ENCODE measurements at places on chromosomes 12 and 14. TPM values are rescaled to one million over a fixed set of nuclear protein-coding genes. Genes with fewer than 3 reads are reported as not detected.

GRCh38 chr12:71948390-71948789, 9.7 kb downstream of the TPH2 start:
- no peaks in the 10 kb centered on the region for H3K4me1 ChIP-seq
- H3K36me3 ChIP-seq = no peaks in the 10 kb centered on the region
- no peak overlapping the region for H3K27ac ChIP-seq
- no peak for DNase-seq
- H3K4me3 ChIP-seq = no peak overlapping the region

DNA sequence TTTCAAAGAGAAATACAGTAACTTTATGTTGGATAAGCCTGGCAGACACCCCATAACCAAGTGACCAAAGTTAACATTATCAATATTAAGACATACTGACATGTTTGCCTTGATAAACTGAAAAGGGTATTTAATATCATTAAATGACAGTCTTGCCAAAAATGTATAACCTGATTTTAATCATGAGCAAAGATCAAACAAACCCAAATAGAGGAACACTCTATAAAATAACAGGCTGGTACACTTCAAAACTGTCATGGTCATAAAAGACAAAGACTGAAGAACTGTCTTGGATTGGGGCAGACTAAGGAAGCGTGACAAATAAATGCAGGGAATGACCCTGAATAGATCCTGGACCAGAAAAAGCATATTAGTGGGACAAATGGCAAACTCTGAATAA, 64.0 kb downstream of the AKAP6 start:
- peaks cover 5% of the 10 kb centered on the region for H3K4me1 ChIP-seq
- H3K36me3 ChIP-seq = no peaks in the 10 kb centered on the region
- peaks cover 2% of the 10 kb centered on the region for H3K27me3 ChIP-seq
- no peak overlapping the region for H3K27ac ChIP-seq
- no peak for DNase-seq

KRT71 gene
- not detected for total RNA-seq

- peaks cover 36% of the 10 kb centered on the region for H3K4me1 ChIP-seq
- peaks cover 20% of the 10 kb centered on the region for H3K36me3 ChIP-seq
- H3K27me3 ChIP-seq = no peaks in the 10 kb centered on the region
- H3K27ac ChIP-seq = peak overlapping the region; percentile 86
- H3K4me3 ChIP-seq = peak overlapping the region; percentile 82
These were observed 418 bp upstream of the MYG1 start for GRCh38 chr12:53299101-53299453.

DNA sequence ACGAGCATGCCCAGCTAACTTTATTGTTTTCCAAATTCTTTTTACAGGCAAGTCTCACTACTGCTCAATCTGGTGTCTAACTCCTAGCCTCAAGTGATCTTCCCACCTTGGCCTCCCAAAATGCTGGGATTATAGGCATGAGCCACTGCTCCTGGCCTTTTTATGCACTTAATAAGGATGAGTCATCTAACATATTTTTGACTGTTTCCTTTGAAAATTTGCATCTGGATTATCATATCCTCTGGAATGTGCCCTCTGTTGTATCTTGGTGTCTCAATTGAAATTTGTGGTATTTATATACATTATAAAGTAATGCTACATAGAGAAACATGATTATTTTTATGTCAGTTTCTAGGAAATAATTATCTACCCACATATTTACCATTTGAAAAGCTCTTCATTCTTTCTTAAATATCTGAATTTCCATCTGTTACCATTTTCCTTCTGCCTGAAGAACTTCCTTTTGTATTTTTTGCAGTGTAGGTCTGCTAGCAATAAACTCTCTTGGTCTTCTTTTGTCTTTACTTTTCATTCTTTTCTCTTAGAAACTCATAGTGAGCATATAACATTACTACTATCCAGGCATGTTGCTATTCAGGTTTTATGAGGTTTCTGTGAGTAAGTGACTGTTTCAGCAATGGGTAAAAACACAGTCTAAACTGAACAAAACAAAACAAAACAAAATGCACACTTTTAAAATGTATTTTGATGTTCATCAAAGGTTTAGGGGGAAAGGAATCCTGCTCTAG, 52.8 kb upstream of the CNOT2 start:
- H3K4me1 ChIP-seq = no peaks in the 10 kb centered on the region
- DNase-seq = peak; percentile 22
- no peak overlapping the region for H3K27ac ChIP-seq
- no peaks in the 10 kb centered on the region for H3K36me3 ChIP-seq
- H3K27me3 ChIP-seq = no peaks in the 10 kb centered on the region
- no peak overlapping the region for H3K4me3 ChIP-seq

WSCD2 gene
- total RNA-seq = 0.10 TPM

GRCh38 chr12:125050868-125051267, 14.4 kb upstream of the AACS start:
- no peak for DNase-seq
- no peaks in the 10 kb centered on the region for H3K27me3 ChIP-seq
- no peak overlapping the region for H3K27ac ChIP-seq
- no peaks in the 10 kb centered on the region for H3K36me3 ChIP-seq
